Stimulated activated CD4-positive, alpha-beta T cell treated with anti-CD3 and anti-CD28 coated beads, Interleukin-2, amount 100 ng/mL, for 48 hours (primary cell): ENCODE measurements at places on chromosomes 3 and 15.

DNA sequence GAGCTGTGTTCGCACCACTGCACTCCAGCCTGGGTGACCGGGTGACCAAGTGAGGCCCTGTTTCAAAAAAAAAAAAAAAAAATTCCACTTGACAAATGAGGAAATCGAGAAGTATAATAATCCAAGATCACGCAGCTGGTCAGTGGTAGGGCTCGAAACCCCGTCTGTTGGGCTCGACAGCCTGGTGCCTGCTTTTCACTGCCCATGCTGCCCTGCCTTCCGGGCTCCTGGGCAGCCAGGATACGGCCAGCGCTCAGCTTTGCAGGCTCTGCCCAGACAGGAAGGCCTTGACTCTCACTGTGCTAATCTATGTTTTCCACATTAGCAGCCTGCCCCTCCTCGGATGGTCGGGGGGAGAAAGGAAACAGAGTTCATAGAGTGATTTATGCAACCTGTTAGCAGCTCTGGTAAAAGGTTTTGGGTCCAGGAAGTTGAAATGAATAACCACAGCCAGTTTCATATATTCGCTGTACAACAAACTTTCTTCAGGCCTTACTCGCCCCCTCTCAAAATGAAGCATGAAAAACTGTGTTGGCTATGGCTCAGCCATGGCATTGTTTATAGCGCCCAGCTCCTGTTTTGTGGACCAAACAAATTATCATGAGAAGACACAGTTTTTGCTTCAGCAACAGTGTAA, 108.8 kb downstream of the XXYLT1 start:
- DNase-seq = no peak

- DNase-seq = no peak
Measured at GRCh38 chr15:31102374-31103342, 1.1 kb upstream of the TRPM1 start.

GRCh38 chr15:45821390-45821789, 186.6 kb downstream of the SQOR start:
- no peak for DNase-seq

GRCh38 chr3:106957029-106957428, 420.2 kb upstream of the CCDC54 start:
- DNase-seq = no peak

DNA sequence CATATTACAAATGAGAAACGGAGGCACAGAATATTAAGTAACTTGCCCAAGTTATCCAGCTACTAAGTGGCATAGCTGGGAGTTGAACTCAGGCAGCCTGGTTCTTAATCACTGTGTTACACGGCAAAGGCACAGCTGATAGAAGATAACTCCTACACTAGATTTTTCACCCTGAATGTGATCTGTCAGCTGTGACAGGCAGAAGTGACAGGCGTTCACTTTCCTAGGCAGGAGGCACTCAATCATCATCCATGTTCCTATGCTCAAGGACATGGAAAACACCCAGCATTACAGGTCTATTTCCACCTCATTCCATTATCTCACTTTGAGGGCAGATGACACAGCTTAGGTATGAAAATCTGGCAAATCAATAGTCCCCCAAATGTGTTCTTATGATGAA, 35.6 kb downstream of the TBC1D2B start:
- no peak for DNase-seq
